ENCODE measurements at places on chromosomes 1 and 21.

DNA sequence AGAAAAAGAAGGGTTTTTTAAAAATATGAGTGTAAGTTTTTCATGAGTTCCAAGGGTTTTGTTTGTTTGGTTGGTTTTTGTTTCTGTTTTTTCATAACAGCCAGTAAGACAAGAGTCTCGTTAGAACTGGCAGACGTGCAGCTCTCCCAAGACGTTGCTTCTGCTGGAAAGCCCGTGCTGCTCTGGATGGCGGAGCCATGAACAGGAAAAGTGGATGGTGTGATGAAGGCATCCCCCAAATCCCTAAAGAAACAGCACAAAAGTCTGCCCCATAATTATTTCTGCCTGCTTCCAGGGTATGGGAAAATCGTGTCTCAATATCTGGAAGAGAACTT, 157.9 kb upstream of the BACE2 start:
- no peak for DNase-seq

DNA sequence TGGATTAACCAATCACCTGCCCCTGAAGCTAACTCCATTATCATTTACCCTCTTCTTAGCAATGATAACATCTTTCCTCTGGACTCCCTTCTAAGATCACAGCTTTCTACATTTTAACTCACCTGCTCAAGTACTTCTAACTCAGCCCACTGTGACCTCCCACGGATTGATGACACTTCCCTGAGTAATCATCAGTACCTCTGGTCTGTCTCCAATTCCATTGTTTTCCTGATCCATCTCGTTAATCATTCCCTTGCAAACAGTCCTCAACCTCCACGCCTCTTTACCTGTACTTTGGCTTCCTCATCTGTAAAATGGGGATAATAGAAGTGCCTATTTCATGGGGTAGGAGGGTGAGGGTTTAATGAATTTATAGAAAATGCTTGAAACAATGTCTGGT, 195.3 kb upstream of the APP start:
- no peak for DNase-seq

DNA sequence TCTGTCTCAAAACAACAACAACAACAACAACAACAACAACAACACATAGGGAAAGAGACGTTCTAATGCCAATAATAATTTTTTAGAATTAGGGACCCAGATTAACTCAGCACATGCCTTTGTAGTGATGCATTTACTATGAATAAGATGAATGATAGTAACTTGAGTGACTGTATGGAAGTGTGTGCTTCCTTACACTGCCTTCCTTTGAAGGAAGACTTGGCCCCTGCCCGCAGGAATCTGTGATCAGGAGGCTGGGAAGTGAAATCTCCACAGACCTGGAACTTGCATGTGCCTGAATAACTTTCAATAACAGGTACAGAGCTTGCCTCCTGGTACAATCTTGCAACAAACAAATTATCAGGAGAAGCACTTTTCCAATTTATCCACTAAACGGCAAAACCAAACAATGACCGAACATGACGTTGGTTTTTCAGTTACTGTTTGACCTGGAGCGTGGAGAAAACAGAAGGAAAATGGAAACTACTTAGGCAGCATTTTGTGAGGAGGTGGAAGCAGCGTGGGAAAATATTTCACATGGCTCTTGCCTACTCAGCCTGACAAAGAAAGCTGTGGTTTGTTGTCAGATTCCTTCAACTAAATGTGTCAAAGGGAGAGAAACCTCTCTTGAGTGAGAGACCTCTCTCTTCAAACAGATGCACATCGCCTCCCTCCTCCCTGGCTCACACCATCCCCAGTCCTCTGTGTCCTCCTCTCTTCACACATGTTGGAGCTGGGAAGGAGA, 10.1 kb upstream of the ABCA4 start:
- DNase-seq, result no peak

GRCh38 chr1:47232187-47232874, at the start of gene TAL1:
TAL1 (minus strand) TSS chr1:47232225; CDS start chr1:47225888, 6,337 bp downstream.
- DNase-seq, result no peak

- peak; percentile 63 for DNase-seq
Observed at GRCh38 chr1:65459397-65459768, 38.9 kb downstream of the LEPR start.

DNA sequence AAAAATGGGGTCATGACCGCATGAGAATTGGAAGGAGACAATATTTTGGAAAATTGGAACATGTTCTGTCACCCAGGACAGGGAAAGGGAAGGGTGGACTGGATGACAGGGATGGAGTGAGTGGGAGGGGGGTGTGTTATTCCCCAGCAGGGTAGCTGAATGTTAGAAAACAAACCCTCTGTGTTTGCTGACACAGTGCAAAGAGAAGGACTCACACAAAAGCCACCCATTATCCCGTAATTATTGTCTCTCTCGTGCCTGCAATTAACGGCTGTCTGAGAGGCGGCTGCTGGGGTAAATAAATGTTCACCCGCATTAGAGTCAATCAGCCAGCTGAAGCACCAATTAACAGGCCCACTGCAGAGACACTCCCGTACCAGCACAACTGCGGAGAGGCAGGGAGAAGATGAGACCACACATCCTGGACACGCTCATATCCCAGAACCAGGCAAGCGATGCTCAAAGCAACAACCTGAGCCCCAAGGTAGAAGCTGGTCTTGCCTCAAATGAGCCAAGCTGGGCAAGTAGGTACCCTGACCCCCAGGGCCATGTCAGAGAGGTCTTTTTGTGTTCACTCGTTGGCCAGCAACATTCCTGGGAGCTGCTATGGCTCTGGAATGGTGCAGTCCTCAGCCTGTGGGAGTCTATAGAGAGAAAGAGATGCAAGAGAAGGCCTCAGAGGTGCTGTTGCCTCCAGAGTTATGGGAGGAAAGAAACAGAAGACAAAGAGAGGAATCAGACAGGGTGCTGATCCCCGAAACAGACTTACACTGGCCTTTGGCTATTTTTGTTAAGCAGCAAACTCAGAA, 19.4 kb downstream of the PLEKHA6 start:
- DNase-seq, result no peak

- no peak for DNase-seq
Observed at GRCh38 chr1:89221341-89221740, 22.6 kb upstream of the GBP4 start.

DNA sequence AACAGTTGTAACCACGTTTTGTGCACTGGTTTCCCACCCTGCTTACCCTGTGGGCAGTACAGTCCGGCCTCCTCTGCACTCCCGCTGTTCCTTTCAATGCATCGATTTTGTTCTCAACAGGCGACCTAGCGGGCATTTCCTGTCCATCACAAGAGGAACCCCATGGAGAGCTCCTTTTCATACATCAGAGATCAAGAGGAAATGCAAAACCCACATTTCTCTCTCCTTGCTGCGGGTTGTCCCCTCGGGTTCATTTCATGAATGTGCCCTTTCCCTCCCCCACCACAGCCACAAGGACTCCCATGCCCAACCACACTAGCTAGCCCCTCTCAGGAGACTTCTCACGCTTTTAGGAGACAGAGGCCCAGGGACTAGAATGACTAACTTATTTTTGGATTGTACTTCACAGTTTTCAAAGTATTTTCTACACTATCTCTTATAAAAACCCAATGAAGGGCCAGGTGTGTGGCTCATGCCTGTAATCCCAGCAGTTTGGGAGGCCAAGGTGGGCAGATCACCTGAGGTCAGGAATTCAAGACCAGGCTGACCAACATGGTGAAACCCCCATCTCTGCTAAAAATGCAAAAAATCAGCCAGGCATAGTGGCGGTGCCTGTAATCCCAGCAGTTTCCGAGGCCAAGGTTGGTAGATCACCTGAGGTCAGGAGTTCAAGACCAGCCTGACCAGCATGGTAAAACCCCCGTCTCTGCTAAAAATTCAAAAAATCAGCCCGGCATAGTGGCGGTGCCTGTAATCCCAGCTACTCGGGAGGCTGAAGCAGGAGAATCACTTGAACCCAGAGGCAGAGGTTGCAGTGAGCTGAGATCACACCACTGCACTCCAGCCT, 18.4 kb downstream of the ATP1A4 start:
- DNase-seq, result no peak

DNA sequence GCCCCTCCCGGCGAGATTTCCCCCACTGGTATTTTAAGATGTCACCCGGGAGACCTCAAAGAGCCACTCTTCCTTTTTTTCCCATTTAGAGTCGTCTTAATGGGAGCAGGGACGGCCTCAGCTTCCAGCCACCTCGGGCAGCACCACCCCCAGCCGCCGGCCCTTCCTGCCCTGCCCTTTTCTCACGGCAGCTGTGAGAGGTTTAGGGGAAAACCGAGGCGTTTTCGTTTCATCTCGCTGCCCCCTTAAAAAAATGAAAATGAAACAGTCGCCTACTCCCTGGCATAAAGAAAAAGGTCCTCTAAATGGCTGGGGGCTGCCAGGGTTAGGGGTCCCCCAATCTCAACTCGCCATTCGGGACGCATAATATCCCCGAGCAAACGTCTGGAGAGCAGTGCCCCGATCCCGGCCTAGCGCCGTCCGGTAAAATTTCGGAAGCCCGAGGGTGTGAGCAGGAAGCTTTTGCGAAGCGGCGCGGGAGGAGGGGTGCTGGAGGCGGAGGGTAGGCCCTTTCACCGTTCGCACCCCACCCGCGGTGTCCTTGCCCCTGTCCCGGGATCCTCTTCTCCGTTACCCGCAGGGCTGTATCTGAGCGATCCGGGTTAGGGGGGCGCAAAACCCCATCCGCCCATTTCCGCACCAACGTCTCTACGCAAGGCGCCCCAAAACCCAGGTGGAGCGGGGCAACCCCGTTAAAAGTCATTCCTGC, 1.2 kb downstream of the RUNX3 start:
- no peak for DNase-seq

GRCh38 chr21:33403128-33403785, at the start of gene IFNGR2:
IFNGR2 (plus strand) TSS chr21:33403413; CDS start chr21:33403544, 131 bp downstream.
- DNase-seq, result peak; percentile 70

- DNase-seq, result no peak
Observed at GRCh38 chr1:111937147-111937725, 52.2 kb downstream of the KCND3 start.

DNA sequence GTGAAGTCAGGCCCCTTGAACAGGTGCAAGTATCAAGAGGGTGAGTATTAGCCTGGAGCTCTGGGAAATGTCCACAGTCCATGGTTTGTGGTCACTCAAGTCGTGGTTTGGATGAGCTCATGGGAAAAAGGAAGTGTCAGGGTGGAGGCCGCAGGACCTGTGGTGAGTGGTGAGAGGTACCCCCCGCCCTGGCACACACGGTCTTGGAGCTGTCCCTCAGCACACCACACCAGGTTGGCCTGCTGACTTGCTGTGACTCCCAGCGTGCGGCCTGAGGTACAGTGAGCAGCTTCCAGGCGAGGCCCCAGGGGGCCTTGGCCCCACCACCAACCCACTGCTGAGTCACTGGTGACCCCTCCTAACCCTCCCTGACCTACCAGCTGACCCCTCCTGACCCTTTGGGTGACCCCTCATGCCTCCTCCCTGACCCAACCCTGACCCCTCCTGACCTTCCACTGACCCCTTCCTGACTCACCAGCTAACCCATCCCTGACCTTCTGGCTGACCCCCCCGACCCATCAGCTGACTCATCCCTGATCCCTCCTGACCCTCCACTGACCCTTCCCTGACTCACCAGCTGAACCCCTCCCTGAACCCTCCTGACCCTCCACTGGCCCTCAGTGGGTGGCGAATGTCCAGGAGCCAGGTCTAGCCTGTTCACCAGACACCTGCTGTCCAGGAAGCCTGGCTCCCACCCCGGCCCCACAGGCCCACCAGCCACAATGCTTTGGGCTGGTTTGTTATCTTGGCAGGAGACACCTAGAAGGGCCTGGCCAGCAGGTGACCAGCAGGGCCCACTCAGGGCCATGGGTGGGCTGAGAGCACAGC, 34.8 kb upstream of the RNF187 start:
- DNase-seq, result no peak

GRCh38 chr1:217136895-217137205, 413.6 kb upstream of the ESRRG start:
- no peak for DNase-seq

DNA sequence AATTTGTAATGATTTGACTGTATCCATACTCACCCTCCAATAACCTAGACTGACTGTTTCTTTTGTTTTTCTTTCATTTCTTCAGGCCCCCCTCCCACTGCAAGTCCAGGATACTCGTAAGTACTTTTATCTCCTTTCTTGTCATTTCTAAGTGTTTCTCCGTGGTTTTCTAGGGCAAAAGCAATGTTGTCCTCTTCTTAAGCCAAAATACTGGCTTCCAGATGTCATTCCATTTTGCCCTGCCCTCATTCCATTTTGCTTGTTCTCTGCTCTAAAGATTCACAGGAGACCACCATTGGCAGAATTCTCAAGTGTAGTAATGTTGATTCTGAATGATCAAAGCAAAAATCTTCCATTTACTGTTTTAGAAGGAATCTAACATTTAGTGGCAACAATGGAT, 152.8 kb upstream of the UBE2U start:
- no peak for DNase-seq

DNA sequence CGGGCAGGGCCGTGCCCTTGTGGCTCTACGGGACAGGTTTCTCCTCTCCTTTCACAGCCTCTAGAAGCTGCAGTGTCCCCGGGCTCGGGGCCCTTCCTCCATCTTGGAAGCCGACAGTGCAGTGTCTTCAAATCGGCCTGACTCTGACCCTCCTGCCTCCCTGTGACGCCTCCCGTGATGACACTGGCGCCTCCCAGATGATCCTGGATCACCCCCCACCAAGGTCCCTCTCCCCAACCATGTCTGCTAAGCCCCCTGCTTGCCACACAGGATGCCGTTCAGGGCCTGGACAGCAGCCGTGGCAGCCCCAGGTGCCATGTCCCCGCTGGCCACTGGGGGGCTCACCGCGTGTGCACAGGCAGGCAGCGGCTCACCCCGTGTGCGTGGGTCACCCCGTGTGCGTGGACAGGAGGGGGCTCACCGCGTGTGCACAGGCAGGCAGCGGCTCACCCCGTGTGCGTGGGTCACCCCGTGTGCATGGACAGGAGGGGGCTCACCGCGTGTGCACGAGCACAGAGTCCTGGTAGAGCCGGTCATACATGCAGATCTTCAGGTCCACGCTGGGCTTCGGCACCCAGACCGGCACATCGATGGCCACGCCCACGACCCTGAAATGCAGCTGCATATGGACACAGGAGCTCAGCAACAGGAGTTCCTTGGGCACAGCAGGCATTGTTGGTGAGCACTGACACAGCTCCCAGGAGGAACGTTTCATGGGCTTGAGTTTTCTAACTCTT, 24.9 kb upstream of the TMEM52 start:
- peak; percentile 75 for DNase-seq

DNA sequence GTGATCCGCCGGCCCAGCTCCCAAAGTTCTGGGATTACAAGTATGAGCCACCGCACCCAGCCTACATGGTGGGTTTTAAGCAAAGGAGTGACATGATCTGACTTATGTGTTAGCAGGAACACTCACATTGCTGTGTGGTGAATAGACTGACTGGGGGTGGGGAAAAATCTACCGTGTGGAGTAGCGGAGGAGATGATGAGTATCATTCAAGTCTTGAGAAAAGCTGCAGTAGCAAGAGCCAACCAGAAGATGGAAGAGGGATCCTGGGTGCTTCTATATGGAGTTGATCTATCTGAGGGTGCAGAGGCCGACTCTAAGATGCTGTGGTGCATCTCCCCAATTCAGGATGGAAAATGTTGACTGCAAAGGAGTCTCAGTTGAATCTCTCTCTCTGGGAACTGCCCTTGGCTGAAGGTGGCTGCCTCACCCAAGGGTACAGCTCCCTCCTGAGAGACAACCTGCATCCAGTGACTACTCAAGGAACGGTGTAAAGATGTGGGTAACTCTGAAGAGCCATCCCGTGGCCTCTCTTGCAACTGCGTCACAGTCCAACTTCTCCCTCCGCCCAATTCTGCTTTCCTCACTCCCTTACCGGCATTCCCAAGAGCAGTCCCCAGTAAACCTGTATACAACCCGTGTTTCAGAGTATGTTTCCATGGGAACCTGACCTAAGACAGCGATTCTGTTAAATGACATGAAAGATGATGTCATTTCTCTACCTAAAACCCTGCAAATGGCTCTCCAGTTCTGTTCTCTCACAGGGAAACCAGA, 7.4 kb upstream of the B3GALNT2 start:
- DNase-seq, result peak; percentile 43
